HS-5 (cell line): ENCODE measurements at places on chromosomes 2 and 18.

GRCh38 chr2:113291191-113291590 is 12.5 kb upstream of the PAX8 start:
- no peak for DNase-seq

GRCh38 chr2:70062270-70062669 is 25.0 kb upstream of the PCBP1 start:
- no peak for DNase-seq

DNA sequence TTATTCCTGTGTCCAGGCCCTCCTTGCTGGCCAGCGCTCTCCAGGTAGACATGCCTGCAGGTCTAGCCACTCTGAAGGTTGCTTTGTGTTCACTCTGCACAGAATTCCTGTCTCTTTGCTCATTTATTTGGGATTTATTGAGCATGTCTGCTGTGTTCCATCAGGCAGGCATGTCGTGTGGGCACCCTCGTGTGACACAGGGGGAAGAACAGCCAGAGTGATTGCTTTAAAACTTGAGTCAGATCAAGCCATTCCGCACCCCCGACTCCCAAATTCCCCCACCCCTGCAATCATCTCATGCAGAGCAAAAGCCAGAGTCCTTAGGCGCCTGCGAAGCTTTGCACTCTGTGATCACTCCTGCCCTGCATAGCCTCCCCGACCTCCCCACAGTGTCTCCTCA is 44.7 kb upstream of the SIX2 start:
- DNase-seq, result no peak

DNA sequence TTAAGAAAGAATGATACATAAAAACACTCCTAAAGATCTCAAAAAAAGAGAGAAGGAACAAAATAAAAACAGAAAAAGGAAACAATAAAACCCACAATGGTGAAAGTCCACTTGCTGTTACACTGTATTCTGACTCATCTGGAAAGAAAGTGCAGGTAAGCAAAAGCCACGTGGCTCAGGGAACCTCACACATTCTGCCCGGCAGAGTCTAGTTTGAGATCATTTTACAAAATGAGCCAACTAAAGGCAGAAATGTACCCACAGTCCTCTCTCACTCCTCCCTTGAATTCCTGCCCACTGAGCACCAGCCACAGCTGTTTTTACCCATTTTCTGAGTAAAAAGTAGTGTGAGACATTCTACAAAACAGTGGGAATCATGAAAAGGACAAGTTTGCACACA is 10.0 kb downstream of the KCNH7 start:
- no peak for DNase-seq

DNA sequence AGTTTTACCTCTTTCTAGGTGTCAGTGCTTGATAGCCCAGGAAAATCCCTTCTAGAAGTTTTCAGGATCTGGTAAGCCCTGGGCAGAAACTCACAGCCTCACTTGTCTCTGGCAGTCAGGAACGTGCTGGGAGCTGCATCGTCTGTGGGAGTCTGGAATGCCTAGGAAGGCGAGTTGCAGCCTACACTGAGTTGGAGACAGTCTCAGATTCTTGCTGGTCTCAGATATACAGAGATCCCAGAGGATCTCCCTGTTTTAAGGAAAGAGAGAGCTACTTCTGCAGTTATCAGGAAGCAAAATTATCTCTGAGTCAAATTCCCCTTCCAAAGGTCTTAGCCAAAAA is 104.4 kb upstream of the CDC42EP3 start:
- DNase-seq, result no peak

GRCh38 chr18:35497027-35497369 is 762 bp downstream of the INO80C start:
- DNase-seq, result no peak

- DNase-seq, result no peak
Measured at GRCh38 chr2:179571252-179571651, 290.2 kb downstream of the ZNF385B start.

- DNase-seq, result no peak
Measured at GRCh38 chr2:118131771-118132170, 43.5 kb downstream of the INSIG2 start.

GRCh38 chr2:33219114-33219513 is 257.3 kb upstream of the RASGRP3 start:
- no peak for DNase-seq

- DNase-seq, result no peak
Measured at GRCh38 chr18:22713511-22713910, 219.6 kb upstream of the RBBP8 start.

DNA sequence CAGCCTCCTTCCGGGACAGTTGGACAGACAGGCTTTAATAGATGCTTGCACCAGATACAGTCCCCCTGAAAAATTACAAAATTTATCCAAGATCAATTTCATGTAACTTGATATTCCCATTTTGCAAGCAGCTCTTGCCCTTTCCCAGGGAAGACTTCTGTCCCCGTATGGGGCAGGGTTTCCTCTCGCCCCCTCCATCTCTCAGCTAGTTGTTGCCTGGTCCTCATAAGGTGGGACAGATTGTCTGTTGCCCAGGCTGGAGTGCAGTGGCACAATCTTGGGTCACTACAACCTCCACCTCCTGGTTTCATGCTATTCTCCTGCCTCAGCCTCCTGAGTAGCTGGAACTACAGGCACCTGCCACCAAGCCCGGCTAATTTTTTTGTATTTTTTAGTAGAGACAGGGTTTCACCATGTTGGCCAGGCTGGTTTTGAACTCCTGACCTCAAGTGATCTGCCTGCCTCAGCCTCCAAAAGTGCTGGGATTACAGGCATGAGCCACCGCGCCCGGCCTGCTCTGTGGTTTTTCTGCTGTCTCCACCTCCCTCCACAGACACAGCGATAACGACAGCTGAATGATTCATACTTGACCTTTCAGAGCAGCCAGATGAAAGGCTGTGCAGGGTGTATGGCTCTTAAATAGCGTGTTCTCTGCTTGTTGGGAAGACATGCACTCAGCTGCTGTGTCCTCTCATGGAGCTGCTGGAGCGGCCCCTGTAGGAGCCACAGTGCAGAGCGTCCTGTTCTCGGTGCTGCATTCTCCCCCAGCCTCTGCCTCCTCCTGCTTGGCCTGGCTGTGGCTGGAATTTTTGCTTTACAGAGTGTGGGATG is 61.4 kb downstream of the TTC39C start:
- DNase-seq, result peak; percentile 86

DNA sequence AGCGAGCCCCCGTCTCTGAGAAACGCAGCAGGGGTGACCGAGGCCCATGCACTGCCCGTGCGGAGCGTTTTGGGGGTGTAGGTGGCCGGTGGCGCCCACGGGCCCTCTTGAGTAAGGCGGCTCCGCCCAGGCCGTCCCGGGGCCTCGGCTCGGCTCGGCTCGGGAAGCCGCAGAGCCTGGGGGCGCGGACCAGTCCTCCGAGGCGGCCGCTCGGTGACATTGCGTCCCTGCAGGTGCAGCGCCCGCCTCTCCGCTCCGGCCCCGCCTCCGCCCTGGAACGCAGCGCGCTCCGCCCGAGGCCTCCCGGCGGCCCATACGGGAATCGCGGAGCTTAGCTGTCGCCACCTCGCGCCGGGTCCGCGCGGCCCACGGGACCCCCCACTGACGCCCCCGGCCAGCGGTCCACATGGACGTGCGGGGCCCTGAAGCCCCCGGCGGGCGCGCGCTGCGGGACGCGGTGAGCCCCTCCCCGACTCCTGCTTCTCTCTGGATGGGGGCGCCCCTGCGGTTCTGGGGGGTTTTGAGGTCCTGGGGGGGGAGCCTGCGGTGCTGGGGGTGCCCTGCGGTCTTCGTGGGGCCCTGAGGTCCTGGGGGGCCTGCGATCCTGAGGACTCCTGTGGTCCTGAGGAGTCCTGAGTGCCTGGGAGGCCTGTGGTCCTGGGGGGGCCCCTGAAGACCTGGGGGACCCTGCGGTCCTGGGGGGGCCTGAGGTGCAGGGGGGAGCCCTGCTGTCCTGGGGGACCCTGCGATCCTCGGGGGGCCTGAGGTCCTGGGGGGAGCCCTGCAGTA is at the start of gene HSBP1L1:
Gene HSBP1L1, plus strand, starts transcription at position 314 of the 789 bp plus-strand sequence. Its CDS starts 93 bp downstream, at position 407.
- DNase-seq, result no peak

DNA sequence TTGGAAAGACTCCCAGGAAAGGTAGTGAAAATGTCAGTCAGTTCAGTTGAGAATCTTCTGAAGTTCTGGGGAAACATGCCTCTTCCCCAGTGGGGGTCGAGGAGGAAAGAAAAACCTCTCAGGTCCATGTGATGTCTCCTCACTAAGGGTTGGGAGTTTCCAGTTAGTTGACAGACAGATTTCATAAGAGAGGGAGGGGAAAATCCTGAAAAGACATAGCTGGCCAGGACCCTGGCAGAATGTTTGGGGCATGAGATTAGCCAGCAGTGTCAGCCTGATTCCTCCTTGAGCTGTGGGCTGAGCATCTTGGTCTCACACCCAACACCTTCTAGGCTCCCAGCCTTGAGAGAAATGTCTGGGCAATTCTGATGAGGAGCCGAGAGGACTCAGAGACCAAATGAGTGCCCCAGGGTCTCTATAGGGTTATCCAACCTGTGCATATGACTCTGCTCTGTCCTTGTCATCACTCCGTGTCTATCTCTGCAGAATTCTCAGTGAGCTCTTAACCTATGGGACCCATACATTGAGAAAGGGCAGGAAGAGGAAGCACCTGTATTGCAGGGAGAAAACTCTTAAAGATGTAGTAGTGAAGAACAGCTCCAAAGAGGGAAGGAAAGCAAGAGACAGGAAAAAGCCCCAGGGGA is 13.9 kb downstream of the BMP10 start:
- DNase-seq, result no peak

- no peak for DNase-seq
Measured at GRCh38 chr2:216698895-216699294, 3.5 kb upstream of the IGFBP5 start.

- no peak for DNase-seq
Measured at GRCh38 chr18:79107886-79108285, 38.7 kb downstream of the ATP9B start.

GRCh38 chr2:8310557-8311455 is 371.1 kb upstream of the ID2 start:
- no peak for DNase-seq

- no peak for DNase-seq
Measured at GRCh38 chr2:88236666-88237065, 66.5 kb downstream of the THNSL2 start.

- no peak for DNase-seq
Measured at GRCh38 chr2:33377048-33377447, 99.4 kb upstream of the RASGRP3 start.
